ENCODE measurements at places on chromosomes 1 and 21.

GRCh38 chr1:22399421-22400091, 52.1 kb upstream of the ZBTB40 start:
- no peak for DNase-seq

DNA sequence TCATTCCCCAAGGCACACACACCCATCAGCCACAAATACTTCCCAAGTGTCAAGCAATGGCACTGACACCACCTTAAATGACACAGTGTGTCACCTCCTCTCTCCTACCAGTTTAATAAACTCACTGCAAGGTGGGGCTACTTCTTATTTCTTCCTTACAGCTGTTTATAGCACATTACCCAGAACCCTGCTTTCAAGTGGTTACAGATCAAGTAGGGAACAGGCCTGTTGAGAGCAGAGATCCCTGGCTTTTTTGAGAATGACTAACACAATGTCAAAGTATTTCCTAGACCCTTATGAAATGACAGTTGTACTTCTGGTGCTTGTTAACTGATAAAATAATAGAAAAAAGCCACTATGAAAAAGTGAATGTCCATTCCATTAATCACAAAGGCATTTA, 19.8 kb downstream of the ZBTB17 start:
- no peak for DNase-seq

DNA sequence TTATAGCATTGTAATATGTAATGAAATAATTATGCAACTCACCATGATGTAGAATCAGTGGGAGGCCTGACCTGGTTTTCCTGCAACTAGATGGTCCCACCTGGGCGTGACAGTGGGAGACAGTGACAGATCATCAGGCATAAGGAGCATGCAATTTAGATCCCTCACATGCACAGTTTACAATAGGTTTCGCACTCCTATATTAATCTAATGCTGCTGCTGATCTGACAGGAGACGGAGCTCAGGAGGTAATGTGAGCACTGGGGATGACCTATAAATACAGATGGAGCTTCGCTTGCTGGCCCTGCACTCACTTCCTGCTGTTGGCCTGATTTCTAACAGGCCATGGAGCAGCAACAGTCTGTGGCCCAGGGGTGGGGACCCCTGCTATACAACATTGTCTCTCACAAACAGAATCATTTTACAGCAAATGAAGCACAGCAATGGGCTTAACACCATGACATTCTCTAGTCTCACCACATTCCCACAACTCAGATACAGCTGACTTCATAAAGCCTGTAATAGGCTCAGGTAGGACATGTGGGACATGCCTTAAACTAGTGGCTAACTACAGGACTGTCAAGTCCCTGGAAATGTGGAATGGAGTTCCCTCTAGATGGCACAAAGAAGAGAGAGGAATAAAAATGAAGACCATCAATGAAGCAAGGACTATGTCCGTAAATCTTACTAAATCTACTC, 40.7 kb upstream of the SLC5A9 start:
- DNase-seq, result no peak

DNA sequence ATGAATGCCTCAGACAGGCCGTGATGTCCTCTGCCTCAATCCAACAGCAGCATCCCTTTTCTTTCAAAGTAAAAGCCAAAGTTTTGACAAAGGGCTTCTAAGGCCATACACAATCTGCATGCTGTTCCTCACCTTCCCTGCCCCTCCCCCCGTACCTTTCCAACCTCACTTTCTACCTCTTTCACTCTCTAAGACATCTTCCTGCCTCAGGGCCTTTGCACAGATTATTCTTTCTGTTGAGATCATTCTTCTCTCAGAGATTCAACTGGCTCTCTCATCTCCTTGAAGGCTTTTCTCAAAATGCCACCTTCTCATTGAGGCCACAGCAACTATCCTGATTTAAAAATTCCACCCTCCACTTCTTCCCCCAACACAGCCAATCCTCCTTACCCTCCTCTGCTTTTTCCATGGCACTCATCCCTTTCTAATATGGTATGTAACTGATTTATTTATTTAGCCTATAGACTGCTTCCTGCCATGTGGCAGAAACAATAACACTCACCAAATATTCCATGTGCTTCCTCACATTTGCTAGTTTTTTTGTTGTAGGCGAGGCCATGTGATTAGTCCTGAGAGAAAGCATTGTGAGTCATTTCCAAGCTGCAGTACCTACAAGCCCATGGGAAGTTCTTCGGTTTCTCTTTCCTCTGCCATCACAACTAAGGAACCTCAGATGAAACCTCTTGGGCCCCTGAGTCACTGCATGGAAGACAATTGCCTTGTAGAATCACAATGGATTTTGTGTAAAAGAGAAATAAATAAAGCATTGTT, 58.7 kb upstream of the GADD45A start:
- no peak for DNase-seq

- no peak for DNase-seq
Observed at GRCh38 chr1:69230208-69230607, 337.5 kb upstream of the LRRC7 start.
